Stimulated activated CD8-positive, alpha-beta memory T cell treated with anti-CD3 and anti-CD28 coated beads, Interleukin-4, amount 100 ng/mL, for 1 hour (primary cell): ENCODE measurements at places on chromosomes 1 and 21.

- no peak for DNase-seq
Observed at GRCh38 chr1:239212811-239213220, 173.6 kb upstream of the CHRM3 start.

- DNase-seq = no peak
Observed at GRCh38 chr1:29029667-29030066, 94.0 kb downstream of the TMEM200B start.

DNA sequence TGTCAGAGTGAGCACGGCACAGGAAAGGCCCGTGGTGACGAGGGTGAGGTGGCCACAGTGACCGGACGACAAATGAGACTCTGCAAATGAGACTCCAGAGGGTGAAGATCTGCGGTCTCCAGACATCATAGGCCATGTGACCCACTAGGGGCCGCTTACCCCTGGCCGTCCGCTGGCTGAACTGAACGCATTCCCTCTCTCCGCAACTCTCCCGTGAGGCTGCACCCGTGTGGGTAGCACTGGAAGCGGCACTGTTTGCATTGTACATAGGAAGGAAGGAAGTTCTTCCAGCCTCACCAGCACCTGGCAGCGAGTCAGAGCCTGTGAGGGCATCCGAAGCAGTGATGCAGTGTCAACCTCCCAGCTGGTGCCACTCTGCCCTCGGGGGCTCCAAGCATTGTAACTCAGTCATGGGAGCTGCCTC, 23.6 kb upstream of the SPSB1 start:
- DNase-seq = no peak

DNA sequence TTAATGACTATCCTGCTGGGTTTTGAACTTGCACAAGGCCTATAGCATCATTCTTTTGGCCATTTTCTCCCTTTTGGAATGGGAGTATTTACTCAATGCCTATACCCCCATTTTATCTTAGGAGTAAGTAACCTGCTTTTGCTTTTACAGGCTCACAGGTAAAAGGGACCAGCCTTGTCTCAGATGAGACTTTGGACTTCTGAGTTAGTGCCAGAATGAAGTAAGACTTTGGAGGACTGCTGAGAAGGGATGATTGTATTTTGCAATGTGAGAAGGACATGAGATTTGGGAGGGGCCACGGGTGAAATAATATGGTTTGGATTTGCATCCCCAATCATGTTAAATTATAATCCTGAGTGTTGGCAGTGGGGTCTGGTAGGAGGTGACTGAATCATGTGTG, 212.7 kb downstream of the FAF1 start:
- DNase-seq = no peak

DNA sequence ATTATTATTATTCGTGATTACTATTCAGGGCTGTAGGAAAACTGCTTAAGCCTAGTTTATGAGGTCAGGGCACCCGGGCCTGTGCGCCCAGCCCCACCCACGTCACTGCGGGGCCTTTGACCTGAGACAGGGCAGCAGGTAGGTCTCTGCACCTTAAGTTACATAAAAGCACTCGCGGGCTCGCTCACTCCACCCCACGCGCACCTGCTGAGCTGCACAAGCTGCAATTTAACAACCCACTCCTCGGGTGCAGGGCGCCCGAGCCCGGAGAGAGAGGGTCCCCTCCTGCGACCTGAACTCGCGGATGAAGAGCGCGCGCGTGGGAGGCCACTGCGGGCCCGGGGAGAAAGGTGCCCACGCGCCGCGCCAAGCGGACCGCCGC, 477 bp downstream of the ICMT start:
- DNase-seq = no peak

- no peak for DNase-seq
Observed at GRCh38 chr1:228414511-228415211, 2.0 kb downstream of the TRIM17 start.

DNA sequence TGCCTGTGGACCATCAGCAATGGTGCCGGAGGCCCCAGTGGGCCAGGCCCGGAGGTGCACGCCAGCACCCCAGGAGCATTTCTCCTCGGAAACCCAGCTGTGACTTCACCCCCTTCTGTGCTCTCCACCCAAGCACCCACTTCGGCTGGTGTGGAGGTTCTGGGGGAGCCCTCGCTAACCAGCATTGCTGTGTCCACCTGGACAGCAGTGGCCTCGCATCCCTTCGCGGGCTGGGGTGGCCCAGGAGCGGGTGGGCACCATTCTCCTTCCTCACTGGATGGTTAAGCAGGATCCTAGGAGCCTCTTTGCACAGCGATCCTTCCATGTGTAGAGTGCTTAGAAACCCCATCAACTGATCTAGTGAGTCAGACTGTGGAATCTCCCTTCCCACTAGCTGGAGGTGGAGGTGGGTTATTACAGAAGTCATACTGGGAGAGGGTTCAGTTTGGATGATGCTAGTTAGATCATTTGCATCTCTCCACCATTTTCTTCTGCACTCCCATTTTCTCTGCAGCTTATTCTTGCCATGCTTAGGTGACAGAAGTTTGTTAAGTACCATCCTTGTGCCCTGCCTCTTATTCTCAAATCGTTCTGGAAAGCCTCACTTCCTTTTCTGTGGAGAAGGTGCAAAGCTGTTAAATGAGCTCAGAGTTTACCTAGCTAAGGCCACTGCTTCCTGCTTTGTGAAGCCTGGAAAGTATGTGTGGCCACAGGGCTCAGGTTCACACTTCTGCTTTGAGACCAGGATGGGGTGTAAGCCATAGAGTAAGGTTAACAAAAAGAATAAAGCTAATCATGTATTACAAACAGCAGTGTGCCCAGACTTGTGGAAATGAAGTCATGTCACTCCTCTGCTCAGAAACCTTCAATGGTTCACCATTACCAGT, 32.3 kb downstream of the TBX19 start:
- no peak for DNase-seq

- DNase-seq = no peak
Observed at GRCh38 chr21:38401191-38401926, 96.9 kb downstream of the ERG start.

- no peak for DNase-seq
Observed at GRCh38 chr1:237411621-237412020, 369.6 kb downstream of the RYR2 start.

- no peak for DNase-seq
Observed at GRCh38 chr1:43074244-43074643, 97.8 kb downstream of the EBNA1BP2 start.

DNA sequence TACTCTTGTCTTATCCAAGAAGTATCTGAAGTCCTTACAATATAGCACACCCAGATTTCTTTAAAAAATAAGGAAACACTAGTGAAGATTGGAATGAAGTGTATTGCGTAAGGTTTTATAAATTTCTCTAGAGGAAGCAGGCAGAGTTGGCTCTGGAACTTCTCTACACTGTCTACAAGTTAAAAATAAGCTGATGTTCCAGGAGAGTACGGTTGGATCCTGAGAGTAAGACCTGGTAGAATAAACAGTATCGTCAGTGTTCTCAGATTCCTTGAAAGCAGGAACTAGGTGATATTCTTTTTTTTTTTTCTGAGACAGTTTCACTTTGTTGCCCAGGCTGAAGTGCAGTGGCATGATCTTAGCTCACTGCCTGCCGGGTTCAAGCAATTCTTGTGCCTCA, 107.9 kb downstream of the USP25 start:
- DNase-seq = no peak

DNA sequence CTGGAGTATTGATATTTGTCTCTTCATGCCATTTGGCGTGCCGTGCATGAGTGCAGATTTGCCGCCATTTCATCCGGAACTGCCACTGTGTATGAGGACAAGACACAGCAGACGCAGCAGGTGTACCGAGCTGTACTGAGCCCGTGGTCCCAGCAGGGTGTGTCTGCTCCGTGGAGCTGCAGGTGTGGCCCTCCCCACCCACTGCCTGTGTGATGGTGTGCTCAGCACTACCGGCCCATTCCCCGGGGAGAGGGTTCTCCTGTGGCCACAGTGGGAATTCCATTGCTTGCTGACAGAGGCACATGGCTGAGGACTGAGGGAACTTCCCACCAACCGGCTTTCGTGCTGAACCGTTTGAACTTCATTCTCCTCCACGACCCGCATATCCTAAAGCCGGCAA, 34.3 kb upstream of the COL6A1 start:
- DNase-seq = no peak

GRCh38 chr1:228194436-228194835, 13.4 kb upstream of the OBSCN start:
- no peak for DNase-seq

DNA sequence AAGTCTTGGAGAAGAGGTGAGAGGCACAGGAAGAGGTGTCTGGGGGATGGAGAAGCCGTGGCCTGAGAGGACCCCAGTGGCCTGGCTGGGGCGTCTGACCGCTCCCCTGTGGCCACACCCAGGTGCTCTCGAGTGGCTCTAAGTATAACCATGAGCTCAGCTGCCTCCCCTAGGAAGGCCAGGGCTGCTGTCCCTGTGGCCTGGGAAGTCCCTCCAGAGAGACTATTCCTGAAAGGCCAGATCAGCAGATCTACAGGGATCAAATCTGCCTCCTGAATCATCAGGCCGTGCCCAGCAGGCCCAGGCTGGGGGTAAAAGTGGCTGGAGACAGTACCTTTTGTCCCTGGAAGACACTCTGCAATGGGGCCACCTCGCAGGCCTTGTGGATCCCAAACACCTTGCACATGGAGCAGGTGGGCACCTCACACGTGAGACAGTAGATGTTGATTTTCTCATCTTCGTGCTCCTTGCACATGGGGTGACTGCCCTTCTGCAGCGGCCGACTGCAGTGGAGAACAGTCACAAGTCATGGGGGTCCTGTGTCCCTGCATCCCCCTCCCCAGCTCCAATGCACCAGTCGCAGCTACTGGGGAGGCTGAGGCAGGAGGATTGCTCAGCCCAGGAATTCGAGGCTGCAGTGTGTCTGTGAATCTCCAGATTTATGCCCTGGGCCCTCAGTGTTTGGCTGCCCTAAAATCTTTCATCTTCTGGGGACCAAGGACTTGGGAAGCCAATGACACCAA, 6.4 kb downstream of the TRIM63 start:
- no peak for DNase-seq

DNA sequence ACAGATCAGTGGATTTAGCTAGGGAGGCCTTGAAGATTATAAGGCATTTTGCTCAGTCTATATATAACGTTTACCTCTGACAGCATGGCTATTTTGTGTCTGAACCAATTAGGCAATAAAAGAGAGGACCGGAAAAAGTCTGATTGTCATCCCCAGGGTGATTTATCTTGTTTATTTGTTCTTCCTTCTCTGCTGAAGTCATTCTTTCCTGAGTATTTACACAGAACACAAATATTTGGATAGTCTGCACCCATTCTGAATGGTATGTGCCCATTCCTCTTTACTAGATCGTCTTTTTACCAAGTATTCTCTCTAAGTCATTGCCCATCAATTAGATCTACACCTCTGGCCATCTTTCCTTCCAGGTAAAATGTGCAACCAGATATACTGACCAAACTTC, 1602.9 kb downstream of the KCNT2 start:
- DNase-seq = no peak

DNA sequence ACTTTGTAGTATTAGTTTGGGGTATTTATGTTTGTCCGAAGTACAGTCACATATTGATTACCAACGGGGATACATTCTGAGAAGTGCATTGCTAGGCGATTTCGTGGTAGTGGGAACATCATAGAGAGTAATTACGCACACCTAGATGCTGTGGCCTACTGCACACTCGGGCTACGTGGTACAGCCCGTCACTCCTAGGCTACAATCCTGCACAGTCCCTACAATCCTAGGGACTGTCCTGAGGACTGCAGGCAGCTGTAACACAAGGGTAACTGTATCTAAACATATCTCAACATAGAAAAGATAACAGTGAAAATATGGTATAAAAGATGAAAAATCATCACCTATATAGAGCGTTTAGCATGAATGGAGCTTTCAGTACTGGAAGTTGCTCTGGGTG, 18.6 kb downstream of the EXOC8 start:
- DNase-seq = no peak

- DNase-seq = no peak
Observed at GRCh38 chr1:213457186-213457585, 406.1 kb downstream of the RPS6KC1 start.

- no peak for DNase-seq
Observed at GRCh38 chr1:27885114-27885528, 12.8 kb downstream of the THEMIS2 start.

DNA sequence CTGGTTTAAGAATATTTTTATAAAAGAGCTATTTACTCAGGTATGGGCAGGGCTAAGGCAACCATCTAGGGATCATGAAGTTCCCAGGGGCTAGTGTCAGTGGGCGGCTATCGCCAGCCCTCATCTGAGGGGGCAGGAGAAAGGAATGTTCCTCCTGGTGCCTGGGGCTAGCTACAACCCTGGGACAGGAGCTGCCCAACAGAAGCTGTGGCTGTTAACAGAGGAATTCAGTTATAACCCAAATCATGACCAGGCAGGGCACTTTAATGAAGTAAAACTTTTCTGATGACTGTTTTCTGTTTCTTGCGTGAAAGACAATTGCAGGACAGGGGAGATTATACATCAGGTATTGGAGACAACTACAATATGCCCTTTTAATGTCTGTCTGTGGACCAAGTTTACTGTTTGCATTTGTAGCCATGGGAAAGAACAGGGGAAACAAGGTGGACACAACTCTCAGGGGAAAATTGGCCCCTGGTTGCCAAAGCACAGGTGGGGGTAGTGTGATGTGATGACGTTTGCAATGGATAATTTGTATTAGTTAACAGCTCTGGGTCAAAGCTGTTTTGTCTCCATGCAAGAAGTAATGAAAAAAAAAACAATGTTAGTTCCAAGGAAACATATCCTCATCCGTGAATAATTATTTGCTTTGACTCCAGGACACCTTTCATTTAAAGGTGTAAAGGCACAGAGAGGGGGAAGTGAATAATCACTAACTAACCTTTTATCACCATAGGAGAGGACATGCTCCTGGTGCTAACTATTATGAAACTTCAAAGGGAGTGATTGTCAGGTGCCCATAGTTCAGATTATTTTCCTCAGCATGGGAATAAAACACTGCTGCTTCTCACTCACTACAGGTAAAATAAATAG, 105.2 kb downstream of the TSEN15 start:
- DNase-seq = no peak

DNA sequence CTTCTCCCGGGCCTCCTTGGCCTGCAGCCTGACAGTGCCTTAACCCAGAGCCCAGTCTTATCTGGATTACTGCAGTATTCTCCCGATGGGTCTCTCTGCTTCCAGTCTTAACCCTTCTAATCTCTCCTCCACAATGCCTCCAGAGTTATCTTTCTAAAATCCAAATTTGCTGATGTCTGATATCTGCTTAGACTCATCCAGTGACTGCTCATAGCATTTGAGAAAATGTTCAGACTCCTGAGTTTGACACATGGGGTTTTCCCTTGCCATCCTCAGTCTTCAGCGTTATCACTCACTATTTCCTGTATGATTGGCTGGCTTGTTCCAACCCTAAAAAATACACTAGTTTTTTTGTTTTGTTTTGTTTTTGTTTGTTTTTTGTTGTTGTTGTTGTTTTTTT, 102.0 kb downstream of the FMN2 start:
- no peak for DNase-seq

- DNase-seq = no peak
Observed at GRCh38 chr1:58422436-58422835, 124.1 kb downstream of the OMA1 start.

DNA sequence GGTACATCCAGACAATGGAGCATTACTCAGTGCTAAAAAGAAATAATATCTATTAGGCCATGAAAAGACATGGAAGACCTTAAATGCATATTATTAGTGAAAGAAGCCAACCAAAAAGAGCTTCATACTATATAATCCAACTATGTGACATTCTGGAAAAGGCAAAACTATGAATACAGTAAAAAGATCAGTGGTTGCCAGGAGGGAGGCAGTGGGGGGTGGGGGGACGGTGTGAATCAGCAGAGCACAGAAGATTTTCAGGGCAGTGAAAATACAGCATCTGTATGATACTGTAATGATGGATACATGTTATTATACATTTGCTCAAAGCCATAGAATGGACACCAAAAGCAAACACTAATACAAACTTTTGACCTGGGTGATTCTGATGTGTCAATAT, 339.4 kb upstream of the SNX7 start:
- no peak for DNase-seq

- DNase-seq = no peak
Observed at GRCh38 chr1:95004013-95004412, 68.7 kb downstream of the ALG14 start.
